Testis (tissue), 5 donors: ENCODE measurements at places on chromosomes 6 and 20.

GRCh38 chr6:34813028-34813713 lies 21.3 kb downstream of the BLTP3A start:
- H3K36me3 ChIP-seq, result no peaks in the 10 kb centered on the region
- no peaks in the 10 kb centered on the region for H3K27me3 ChIP-seq
- H3K4me3 ChIP-seq, result no peak overlapping the region
- no peak for DNase-seq
- peaks cover 8% of the 10 kb centered on the region for H3K4me1 ChIP-seq

DNA sequence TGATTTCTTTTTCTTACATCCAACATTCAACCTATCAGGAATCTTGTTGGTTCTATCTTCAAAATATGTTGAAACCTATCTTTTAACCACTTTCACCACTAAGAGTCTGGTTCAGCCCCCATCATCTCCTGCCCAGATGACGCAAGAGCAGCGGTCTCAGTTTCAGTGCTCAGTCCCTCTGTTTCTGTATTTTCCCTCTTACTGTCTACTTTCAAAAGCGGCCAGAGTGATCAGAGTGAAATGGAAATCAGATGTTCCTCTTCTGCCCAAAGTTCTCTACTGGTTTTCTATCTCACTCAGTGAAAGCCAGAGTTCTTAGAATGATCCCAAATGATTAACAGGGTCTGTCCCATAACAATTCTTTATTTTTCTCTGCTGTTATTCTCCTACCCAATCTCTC lies 147.9 kb upstream of the PDE7B start:
- H3K27me3 ChIP-seq, result no peaks in the 10 kb centered on the region
- no peaks in the 10 kb centered on the region for H3K4me1 ChIP-seq
- no peak overlapping the region for H3K4me3 ChIP-seq
- no peak overlapping the region for H3K27ac ChIP-seq

DNA sequence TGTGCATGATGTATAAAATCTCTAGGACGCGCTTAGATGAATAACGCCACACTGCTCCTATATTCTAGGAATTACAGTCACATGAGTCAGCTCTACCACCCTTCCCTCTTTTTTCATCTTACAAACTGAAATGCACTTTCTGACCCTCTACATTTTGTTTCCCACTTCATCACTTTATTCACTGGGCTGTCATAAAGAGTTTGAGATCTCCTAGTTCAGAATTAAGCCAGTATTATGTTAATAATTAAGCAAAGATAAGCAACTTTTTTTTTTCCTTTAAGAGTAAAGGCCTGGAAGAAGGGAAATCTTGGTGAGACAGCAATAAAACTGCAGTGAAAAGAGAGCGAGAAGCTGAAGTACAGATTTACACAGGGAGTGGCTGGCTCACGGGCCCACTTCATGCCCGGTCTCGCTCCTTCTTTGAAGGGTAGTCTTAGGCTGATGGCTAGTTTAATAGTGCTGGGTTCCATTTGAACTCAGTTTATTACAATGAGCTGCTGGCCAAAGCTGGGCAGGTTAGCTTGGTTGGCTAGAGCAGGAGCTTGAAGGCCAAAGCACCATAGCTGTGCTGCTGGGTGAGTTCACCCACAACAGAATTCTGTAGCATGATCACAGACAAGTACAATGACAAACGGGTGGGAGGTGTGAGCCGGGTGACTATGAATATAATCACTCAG lies 110.6 kb downstream of the MAP7 start:
- H3K4me1 ChIP-seq, result peaks cover 2% of the 10 kb centered on the region
- no peak for DNase-seq
- no peaks in the 10 kb centered on the region for H3K36me3 ChIP-seq
- H3K4me3 ChIP-seq, result no peak overlapping the region
- no peaks in the 10 kb centered on the region for H3K27me3 ChIP-seq

- no peak overlapping the region for H3K27ac ChIP-seq
- no peaks in the 10 kb centered on the region for H3K4me1 ChIP-seq
- H3K27me3 ChIP-seq, result no peaks in the 10 kb centered on the region
- DNase-seq, result no peak
- no peaks in the 10 kb centered on the region for H3K36me3 ChIP-seq
These were observed 257.2 kb upstream of the ARID1B start for GRCh38 chr6:156519940-156520339.

- DNase-seq, result no peak
- H3K4me3 ChIP-seq, result no peak overlapping the region
- H3K27ac ChIP-seq, result no peak overlapping the region
- H3K36me3 ChIP-seq, result no peaks in the 10 kb centered on the region
- no peaks in the 10 kb centered on the region for H3K4me1 ChIP-seq
- no peaks in the 10 kb centered on the region for H3K27me3 ChIP-seq
These were observed 560.8 kb downstream of the CD109 start for GRCh38 chr6:74256781-74257180.

DNA sequence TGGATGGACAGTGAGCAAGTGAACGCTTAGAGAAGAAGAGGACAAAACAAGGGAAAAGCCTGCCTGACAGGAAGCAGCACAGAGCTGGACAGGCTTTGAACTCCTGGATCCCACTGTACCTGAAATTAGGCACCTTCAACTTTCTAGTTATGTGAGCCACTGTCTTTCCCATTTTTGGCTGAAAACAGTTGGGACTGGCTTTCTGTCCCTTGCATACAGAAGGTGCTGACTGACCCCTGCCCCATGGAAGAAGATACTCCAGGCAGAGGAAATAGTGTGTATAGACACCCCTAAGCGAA lies 122.8 kb downstream of the CEBPB start:
- DNase-seq, result no peak
- H3K4me3 ChIP-seq, result no peak overlapping the region
- no peaks in the 10 kb centered on the region for H3K36me3 ChIP-seq
- H3K27ac ChIP-seq, result no peak overlapping the region
- peaks cover 17% of the 10 kb centered on the region for H3K4me1 ChIP-seq

DNA sequence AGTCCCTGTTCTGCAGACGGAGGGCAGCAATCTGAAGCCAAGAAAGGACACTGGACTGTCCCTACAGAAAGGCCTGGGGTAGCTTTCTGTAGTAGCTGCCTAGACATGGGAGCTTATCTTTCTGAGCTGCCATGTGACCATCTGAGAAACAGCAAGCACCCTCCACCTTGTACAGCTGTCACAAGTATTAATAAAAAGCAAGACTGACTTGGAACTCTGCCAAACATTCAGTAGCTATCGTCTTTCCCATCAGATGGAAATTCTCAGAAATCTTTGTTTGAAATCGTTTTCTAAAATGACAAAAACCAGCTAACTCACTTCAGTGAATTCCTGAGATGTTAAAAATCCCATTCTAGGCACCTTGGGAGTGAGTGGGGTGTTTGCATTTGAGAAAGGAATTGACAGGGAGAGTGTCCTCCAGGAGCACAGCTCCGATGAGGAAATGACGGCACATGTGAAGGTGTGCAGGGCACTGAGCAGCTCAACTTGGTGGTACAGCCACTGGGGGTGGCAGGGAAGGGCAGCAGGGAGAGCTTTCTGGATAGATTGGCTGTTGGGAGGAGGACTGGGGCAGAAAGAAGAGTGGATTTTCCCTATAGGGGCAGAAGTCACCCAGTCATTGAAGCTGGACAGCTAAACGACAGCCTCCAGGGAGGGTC lies 24.5 kb downstream of the ACSS1 start:
- H3K27me3 ChIP-seq, result no peaks in the 10 kb centered on the region
- H3K27ac ChIP-seq, result peak overlapping the region; percentile 75
- peaks cover 77% of the 10 kb centered on the region for H3K4me1 ChIP-seq
- no peak overlapping the region for H3K4me3 ChIP-seq

DNA sequence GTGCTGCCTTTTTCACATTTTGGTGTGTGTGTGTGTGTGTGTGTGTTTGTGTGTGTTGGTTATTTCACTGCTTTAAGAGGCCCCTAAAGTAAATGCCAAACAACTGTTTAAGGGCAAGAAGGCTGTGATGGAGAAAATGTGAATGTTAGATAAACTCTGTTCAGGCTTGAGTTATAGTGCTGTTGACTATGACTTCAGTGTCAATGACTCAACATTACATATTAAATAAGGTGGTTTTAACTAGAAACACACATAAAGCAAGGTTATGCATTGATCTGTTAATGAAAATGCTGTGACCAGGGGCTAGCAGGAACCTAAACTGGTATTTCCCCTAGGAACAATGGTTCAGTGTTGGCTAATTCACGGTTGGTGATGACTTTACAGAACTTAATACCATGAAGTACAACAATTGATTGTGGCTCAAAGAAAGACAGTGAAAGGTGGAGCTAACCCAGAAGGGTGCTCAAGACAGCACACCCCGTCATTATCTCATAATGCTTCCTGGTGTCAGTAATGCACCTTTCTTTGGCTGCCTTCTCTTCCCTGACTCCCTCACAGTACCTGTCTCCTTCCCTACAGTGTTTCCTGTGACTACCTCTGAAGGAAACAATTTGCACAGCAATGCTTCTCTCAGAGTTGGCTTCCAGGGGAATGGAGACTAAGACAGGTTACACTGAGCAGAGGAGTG lies 116.1 kb downstream of the RIN2 start:
- no peak overlapping the region for H3K27ac ChIP-seq
- H3K4me1 ChIP-seq, result peaks cover 4% of the 10 kb centered on the region
- DNase-seq, result no peak
- no peaks in the 10 kb centered on the region for H3K27me3 ChIP-seq

DNA sequence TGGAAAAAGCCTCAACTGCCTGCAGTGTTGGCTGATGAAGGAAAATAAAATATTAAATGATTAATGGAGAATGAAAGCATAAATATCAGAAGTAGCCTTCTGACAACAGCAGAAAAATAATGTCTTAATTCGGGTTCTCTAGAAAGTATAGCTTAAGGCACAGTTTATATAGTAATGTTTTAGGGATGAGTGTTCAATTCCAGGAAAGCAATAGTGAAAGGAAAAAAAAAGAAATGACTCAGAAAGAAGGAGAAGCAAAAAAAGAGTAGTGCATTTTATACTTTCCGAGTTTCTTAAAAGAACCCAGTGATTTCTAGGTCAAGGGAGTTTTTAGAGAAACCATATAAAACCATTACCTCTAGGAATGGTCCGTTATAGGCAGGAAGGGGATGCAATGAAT lies 137.3 kb downstream of the HTR1B start:
- no peak for DNase-seq
- H3K4me1 ChIP-seq, result no peaks in the 10 kb centered on the region
- H3K36me3 ChIP-seq, result no peaks in the 10 kb centered on the region
- H3K4me3 ChIP-seq, result no peak overlapping the region
- H3K27ac ChIP-seq, result no peak overlapping the region

GRCh38 chr6:150494241-150494640 lies 105.4 kb upstream of the PLEKHG1 start:
- DNase-seq, result no peak
- H3K4me3 ChIP-seq, result no peak overlapping the region
- no peak overlapping the region for H3K27ac ChIP-seq
- no peaks in the 10 kb centered on the region for H3K36me3 ChIP-seq
- H3K27me3 ChIP-seq, result no peaks in the 10 kb centered on the region

GRCh38 chr6:109478222-109478805 lies 4.7 kb downstream of the ZBTB24 start:
- DNase-seq, result no peak
- H3K36me3 ChIP-seq, result no peaks in the 10 kb centered on the region
- no peak overlapping the region for H3K4me3 ChIP-seq
- H3K27me3 ChIP-seq, result no peaks in the 10 kb centered on the region
